Sigmoid colon (tissue), 7 donors: ENCODE measurements at places on chromosomes 13 and 19. TPM values are rescaled to one million over a fixed set of nuclear protein-coding genes. Genes with fewer than 3 reads are reported as not detected.

Gene HCST
- 3.5 TPM for total RNA-seq

Gene ELANE
- total RNA-seq = 3.6 TPM

Gene F2RL3
- 1.9 TPM for total RNA-seq

Gene HDGFL2
- 39.2 TPM for total RNA-seq

Gene CD177
- total RNA-seq = not detected

Gene GDF15
- 2.4 TPM for total RNA-seq

Gene UBE2L5
- total RNA-seq = not detected

Gene SWSAP1
- total RNA-seq = 1.8 TPM

Gene MIA
- 19.1 TPM for total RNA-seq

Gene MAST3
- 6.9 TPM for total RNA-seq

Gene CEACAM8
- total RNA-seq = not detected

- DNase-seq = no peak
These were observed 56.2 kb downstream of the TRPM4 start for GRCh38 chr19:49213791-49214190.

DNA sequence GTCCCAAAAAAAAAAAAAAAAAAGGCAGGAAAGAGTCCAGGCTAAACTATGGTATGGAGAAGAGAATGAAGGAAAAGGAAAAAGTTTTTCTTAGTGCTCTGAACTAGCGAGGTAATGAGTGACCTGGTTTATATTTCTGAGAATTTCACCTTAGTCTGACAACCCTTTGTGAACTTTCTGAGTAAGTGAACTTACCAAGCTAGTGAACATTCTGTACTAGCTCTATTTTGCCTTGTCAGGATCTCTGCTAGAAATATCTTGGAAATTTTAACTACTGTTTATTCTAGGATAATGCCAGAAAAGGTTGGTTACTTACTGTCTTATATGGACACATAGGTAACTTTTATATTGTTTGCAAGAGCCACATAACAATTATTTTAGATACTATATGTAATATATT, 4.4 kb downstream of the TRIM13 start:
- DNase-seq = no peak

DNA sequence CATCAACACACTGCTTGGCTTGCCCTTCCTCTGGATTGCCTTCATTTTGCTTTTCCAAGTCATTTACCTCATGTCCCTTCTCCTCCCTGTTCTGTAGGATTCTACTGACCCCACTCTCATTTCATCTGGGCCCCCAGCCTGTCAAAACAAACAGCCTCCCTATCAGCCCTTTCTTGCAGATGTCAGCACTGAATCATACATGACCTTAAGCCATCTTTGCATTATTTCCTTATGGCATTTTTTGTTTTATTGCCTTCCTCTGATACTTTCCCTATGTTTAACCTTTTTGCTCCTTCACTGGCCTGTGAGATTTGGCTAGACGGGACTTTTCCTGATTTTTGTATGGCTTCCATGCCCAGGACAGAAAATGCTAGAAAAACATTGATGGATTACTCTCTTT, 8.7 kb downstream of the LRCH1 start:
- DNase-seq = no peak

GRCh38 chr19:34480971-34481841, at the start of gene WTIP:
Gene WTIP, plus strand, starts transcription at chr19:34481758. Its CDS starts 217 bp downstream, at chr19:34481975.
- DNase-seq = peak; percentile 86

- peak; percentile 75 for DNase-seq
These were observed 97.0 kb upstream of the MBNL2 start for GRCh38 chr13:97124915-97125809.

- DNase-seq = no peak
These were observed 7.1 kb upstream of the KLK5 start for GRCh38 chr19:50959731-50960500.

- DNase-seq = no peak
These were observed 20.0 kb downstream of the SLAIN1 start for GRCh38 chr13:77717508-77717907.

DNA sequence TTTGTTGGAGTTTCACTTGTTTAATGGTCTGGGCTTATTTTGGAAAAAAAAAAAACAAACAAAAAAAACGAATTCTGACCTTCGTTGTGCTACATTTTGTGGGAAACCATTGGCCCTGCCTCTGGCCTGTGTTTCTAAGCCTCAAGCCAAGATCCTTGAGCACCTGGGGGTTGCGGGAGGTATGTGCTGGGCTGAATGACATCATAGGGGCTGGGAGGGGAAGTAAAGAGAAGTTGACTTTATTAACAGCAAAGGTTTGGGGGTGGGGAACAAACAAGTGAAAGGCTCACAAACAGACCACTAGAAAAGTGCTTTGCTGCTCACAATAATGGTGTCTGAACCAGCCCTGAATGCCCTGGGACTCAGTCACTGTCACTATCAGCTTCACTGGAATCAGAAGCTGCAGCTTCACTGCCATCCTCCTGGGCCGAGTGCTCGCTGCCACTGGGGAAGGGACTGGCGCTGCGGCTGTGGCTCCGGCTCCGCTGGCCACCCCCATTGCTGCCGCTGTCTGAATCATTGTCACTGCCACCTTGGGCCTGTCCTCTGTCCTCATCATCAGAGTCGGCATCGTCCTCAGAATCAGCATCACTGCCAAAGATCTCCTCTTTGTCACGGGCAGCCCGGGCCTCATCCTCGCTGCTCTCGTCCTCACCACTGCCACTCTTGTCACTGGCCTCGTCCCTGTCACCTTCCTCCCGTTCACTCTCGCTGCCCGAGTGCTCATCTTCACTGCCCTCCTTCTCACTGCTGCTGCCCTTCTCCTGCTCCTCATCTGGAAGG, 5.1 kb downstream of the PAF1 start:
- DNase-seq = no peak

- no peak for DNase-seq
These were observed 4.8 kb downstream of the DPF1 start for GRCh38 chr19:38219221-38219620.

GRCh38 chr13:70896136-70896535, 787.9 kb upstream of the KLHL1 start:
- no peak for DNase-seq

DNA sequence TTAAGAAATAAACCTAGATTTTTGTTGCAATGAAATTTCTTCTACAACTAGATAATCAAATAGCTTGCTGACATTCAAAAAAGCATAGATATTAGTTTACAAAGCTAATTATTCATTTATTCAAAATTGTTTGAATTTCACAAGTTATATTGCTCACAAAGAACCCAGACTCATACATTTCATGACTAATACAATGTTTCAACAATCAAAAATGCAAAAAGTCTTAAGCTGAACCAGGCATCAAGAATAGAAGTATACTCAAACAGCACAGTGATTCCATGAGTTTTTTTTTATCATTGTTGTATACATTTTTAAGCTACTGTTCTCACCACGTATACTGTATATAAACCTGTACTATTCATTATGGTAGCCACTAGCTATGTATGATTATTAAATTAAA, 51.0 kb downstream of the DIAPH3 start:
- no peak for DNase-seq

- DNase-seq = no peak
These were observed 8.6 kb upstream of the MYCBP2 start for GRCh38 chr13:77335543-77335942.

GRCh38 chr19:48469289-48469881, at the start of gene CYTH2:
Gene CYTH2, plus strand, starts transcription at chr19:48469369. Its CDS starts 139 bp downstream, at chr19:48469508.
- peak; percentile 93 for DNase-seq

DNA sequence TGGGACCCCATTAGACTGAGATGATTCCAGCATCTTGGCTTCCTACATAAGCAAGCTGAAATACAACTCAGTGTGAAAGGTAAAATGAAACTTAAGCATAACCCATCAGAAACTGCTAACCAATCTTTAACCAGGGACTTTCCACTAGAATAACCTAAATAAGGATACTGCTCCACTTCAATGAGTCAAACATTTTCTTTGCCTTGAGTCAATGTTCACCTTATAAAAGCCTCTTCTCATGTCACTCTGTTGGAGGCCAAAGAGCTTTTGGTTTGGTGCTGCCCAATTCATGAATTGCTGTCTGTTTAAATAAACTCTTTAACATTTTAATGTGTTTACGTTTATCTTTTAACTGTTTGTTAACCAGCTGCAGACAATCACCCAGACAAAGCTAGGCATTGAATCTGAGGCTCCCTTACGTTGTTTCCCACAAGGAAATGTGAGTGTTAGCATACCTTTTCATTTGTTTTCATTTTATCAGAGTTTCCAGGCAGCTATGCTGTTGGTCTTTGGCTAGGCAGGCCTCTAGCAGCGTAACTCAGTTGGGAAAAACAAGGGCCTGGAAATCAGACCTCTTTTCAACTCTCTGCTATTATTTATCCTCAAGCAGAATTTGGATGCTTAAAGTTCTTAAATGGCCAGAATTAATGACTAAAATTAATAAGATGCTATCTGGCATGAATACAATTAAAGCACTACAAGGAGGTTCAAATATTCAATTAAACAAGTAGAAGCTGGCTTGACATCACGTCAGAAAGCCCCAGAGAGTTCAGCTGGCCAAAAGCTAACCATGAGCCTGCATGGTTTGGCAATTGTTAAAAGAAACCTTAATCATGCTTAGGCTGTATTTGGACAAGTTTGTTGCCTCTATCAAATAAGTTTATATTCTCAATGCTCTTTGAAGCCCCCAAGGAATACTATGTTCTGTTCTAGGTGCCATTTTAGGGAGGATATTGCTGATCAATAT, 200.2 kb downstream of the DCLK1 start:
- no peak for DNase-seq

GRCh38 chr19:42184401-42184861, 33.0 kb downstream of the DEDD2 start:
- peak; percentile 81 for DNase-seq

DNA sequence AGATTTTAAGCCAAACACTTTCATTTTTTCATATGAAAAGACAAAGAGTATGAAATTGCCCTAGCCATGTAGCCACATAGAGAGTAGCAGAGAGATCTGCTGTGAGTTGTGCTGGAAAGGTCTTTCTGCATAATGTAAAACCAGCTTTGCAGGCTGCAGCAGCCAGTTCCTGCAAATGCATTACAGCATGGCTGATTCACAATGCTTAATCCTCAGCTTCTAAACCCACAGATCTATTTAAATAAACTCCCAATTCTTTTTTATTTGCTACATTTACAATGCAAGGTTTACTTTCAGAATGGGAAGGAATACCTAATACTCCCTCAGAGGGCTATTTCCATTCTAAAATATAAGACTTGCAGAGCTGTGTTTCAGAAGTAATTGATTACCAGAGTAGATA, 185.6 kb upstream of the STARD13 start:
- no peak for DNase-seq

DNA sequence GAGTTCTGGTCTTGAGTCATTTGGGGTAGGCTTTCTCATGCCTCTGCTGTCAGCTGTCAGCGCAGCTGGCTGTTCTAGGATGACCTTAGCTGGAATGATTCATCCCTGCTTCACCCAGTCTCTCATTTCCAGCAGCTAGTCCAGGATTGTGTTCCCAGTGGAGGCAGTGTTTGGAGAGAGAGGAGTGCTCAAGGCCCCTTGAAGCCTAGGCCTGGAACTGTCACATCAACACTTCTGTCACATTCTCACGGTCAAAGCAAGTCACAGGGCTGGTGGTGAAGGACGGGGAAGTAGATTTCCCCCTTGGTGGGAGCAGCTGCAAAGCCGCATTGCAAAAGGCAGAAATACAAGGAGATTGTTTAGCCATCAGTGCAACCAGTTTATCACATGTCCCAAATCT, 15.2 kb downstream of the TPT1 start:
- no peak for DNase-seq

GRCh38 chr13:70080012-70080411, 27.6 kb upstream of the ATXN8OS start:
- no peak for DNase-seq

GRCh38 chr19:30093966-30094755, 152.1 kb downstream of the URI1 start:
- DNase-seq = no peak

- DNase-seq = no peak
These were observed 277.2 kb downstream of the NALCN start for GRCh38 chr13:101139081-101139480.

DNA sequence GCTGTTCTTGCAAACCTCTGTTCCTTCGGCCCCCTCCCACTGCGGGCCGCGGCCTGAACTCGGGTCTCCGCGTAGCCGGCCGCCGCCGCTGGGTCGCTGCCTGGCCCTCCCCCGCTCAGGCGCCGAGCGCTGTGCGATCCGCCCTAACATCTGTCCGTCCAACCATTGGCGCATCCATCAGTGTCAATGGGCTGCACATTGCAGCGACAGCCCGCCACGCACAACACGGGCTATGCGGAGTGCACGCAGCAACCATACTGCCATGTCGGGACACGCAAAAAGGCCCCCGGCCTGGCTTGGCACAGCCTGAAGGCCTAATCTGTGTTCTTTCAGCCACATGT, 2.6 kb upstream of the TSHZ3 start:
- no peak for DNase-seq

DNA sequence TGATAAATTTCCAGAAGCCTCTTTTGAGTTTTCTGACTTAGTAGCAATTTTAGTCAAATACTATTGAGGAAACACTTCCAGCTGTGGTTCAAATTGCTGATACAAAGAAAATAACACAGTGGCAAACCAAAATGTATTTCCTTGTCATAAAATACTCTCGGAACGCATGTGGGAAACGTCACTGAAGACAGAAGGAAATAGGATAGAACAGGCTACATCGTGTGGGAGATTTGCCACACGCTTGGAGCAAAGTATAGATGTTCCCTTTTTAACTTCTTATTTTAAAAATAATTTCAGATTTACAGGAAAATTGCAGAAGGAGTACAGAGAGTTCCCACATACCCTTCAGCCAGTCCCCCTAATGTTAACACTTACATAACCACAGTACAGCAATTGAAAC, 88.8 kb downstream of the ING1 start:
- no peak for DNase-seq

GRCh38 chr13:50014386-50014785, 858 bp upstream of the KCNRG start:
- no peak for DNase-seq

DNA sequence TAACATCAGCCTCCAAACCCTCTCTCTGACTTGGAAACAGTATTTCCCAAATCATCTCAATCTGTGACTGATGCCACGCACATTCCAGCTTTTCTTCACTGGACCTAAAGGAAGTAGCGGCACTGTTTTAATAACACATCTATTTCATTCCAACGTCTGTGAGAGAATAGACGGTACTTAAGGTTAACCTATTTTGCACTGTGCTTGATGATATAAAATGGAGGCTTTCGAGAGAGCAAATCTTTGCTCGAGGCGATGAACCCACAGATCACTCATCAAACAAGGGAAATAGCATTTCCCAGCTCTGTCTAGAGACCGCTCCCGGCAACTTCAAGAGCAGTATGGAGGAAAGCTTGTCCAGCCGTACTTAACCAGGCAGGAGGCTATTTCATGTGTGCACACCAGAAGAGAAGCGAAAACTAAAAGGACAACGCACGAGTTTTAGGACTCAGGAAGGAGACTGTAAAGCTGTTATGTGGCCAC, 2.9 kb downstream of the UBL3 start:
- DNase-seq = no peak

GRCh38 chr19:37594982-37595382, 306 bp downstream of the ZNF540 start:
- peak; percentile 88 for DNase-seq

- DNase-seq = peak; percentile 39
These were observed 74.2 kb downstream of the SPACA7 start for GRCh38 chr13:112450118-112450903.
